ENCODE measurements at places on chromosomes 6 and 20.

DNA sequence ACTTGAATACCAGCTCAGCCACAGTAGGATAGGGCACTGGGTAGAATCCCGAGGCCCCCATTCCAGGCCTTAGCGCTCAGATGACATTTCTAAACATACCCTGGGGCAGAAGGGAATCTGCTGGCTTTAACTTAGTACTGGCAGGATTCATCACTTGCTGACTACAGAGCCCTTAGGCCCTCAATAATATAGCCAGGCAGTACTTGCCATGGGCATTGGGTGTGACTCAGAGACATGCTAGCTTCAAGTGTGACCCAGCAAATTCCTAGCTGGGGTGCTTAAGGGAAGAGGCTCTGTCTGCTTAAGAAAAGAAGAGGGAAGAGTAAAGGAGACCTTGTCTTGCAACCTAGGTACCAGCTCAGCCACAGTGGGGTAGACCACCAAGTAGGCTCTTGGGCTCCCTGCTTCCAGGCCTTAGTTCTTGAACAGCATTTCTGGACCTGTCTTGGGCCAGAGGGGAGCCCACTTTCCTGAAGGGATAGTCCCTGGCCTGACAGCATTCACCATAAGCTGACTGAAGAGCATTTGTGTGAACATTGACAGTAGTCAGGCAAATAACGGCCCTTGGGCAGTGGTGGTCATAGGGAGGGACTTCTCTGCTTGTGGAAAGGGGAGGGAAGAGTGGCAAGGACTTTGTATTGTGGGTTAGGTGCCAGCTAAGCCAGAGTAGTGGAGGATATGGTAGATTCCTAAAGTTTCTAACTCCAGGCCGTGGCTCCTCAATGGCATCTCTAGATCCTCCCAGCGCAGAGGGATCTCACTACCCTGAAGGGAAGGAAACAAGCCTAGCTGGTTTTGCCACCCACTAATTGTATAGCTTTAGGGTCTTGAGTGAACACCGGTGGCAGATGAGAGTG lies 48.5 kb upstream of the HACE1 start:
- DNase-seq, result no peak

DNA sequence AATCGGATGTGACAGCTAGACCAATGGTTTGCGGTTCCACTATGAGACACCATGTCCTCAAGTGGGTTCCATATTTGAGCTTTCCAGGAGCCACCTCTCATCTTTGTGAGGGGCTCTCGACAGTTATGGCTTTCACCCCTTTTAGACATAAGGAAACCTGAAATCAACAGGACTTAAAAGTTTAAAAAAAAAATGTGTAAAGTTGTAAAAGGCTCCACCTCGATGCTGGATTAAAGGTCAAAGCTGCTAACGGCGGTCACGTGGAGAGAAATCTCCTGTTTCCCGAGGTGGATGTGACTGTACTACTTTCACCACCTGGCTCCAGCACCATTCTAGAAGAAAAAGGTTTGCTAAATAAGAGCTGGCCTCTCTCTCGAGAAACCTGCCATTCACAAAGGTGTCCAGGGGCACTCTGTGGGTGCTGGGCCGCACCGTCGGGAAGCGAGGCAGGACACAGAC lies 542 bp downstream of the ATP5F1E start:
- DNase-seq, result no peak

DNA sequence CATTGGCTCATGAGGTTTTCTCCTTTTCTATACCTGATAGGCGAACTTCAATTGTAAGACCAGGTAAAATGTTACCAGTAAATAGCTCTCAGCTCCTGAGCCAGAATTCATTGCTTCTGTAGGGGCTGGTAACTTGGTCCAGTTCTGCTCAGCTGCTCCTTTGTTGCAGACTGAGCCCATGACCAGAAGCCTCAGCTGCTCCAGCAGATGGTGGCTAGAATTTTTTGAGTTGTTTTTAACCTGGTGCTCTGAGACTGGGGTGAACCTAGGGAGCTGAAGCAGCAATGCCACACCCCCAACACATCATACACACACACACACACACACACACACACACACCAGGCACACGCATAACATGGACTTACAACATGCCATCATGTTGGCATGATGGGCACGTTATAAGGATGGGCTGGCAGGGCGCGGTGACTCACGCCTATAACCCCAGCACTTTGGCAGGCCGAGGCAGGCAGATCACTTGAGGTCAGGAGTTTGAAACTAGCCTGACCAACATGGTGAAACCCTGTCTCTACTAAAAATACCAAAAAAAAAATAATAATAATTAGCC lies 103.1 kb downstream of the QRSL1 start:
- no peak for DNase-seq

GRCh38 chr6:40474937-40475336 lies 112.2 kb downstream of the LRFN2 start:
- no peak for DNase-seq

- DNase-seq, result no peak
Observed at GRCh38 chr20:49424536-49424935, 57.9 kb downstream of the KCNB1 start.

GRCh38 chr6:123994168-123994567 lies 190.5 kb downstream of the NKAIN2 start:
- DNase-seq, result no peak

DNA sequence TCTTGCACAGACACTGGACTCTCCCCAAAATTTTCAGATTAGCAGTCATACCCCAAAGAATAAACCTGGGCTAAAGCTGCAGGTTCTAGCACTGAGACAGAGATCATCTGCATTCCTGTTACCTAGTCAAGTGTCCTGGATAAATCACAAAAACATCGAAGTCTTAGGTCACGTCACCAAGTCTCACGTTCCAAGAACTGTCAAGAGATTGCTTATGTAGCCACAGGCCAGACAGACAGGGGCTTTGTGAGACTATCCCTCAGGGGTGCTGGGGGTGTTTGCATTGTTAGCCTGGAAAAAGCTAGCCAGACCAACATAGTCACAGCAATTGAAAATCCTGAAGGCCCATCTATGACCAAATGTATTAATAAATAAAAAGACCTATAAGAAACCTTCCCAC lies 243.1 kb upstream of the PREP start:
- DNase-seq, result no peak
